Stimulated activated CD4-positive, alpha-beta T cell treated with anti-CD3 and anti-CD28 coated beads, Interleukin-15, amount 100 ng/mL, for 1 hour (primary cell): ENCODE measurements at places on chromosomes 2 and 18.

DNA sequence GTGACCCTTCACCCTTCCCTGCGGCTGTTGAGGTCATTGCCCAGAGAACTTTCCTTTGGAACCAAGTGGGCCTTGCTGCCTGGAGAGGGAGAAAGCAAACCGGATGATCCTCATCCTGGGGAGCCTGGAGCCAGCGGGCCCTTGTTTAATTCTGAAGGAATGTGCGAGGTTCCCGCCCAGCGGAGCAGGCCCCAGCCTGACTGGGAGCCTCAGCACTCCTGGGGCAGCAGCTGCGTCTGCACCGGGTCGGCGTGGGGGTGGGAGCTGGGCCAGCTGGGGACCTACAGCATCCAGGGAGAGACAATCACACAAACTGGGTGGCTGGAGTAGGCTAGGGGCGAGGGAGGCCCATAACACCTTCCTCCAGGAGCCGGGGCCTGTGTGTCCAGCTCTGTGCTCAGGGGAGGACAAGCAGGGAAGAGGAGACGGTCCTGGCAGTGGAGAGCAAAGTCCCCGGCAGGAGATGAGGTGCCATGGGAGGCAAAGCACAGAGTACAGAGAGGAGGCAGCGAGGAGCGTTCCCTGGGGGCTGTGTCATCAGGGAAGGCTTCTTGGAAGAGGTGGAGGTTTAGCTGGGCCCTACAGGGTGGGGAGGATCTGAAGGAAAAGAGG, 61.9 kb upstream of the HAAO start:
- DNase-seq: no peak

GRCh38 chr2:108182489-108182888, 57.3 kb upstream of the SULT1C3 start:
- DNase-seq: no peak

DNA sequence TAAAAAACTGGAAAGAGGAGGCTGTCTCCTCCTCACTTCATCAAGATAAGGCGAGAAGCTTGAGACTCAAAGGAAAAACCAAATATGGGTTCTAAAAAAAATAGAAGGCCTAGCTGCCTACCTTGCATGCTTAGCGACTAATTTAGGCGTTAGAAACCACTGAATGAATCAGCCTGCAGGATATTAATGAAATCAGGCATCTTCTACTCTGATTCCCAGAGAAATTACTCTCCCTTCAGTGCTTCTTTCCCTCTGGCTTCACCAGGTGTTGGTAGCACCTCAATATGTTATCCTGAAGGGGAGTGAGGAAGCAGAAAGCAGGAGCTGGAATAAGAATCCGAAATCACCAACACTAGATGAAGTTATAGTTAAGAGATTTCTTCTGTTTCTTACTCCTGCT, 749.8 kb upstream of the NRXN1 start:
- no peak for DNase-seq

DNA sequence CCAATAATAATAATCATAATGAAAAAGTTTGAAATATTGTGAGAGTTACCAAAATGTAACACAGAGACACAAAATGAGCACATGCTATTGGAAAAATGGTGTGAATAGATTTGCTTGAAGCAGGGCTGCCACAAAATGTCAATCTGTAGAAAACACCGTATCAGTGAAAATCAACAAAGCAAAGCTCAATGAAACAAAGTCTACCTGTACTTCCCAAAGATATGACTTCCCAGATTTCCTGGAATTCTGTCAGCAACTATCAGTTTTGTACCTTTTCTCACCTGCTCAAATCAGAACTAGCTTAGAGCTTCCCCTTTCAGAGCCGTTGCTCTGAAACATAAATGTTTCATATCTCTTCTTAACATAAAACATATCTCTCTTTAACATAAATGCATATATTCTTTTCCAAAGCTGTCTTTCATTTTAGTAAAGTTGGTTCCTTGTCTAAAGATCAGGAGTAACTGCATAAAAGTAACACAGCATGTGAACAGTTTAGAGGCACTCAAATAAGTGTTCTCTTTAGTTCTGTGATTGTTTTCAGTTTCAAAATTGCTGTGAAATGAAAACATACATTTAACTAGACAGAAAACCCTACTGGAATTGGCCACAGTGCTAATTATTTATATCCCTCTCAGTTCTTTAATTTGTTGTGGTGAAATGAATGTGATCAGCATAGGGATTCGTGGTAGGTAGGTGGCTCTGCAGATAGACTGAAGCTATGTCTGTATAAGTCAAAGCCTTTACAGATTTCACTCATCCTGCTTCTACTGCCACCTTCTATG, 262.5 kb downstream of the KCNJ3 start:
- DNase-seq: no peak

GRCh38 chr2:145739681-145740080, 1219.8 kb upstream of the ZEB2 start:
- no peak for DNase-seq

DNA sequence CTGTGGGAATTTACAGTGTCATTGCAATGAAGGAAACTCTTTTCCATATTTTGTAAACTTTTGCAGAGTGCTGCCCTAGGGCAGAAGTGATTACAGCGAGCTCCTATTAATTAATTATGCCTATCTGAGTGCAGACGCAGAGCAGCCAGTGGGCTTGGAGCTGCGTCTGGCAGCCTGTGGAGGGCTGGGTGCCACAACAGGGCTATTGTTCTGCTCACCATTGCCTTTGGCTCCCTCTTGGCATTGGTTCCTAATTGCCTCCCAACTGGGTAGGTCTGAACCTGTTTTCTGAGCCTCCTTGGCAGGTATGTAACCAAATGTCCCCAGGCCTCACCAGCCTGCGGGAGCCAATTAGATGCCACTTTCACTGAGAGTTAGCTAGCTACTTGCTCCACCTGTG, 25.6 kb upstream of the ITGB6 start:
- no peak for DNase-seq
